HT1080 (cell line): ENCODE measurements at places on chromosomes 1 and 21. TPM values are rescaled to one million over a fixed set of nuclear protein-coding genes. Genes with fewer than 3 reads are reported as not detected.

DNA sequence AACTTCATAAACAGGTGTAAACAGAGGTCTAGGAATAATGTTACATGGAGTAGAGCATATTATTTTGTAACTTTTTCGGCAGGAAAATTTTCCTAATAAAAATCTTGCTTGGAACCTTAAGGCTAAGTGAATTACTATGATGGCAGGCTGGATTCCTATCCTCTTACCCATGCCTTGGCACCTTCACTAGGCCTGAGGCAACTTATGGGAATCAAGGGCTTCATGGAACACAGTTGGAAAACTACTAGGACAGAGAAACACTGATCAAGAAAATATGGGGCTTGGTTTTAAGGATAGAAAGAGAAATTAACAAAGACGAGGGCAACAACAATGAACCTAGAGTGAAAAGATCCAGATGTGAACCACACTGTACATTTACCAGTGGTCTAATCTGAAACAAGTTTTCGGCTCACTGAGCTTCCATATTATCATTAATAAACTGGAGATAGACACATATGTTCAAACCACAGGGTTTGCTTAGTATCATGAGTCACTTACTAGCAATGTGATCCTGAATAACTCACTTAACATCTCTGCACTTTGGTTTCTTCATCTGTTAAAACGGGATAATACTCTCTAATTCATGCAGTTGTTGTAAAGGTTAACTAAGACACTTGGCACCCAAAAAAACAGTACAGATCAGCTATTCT, 68.5 kb downstream of the GPATCH2 start:
- DNase-seq, result peak; percentile 81

DNA sequence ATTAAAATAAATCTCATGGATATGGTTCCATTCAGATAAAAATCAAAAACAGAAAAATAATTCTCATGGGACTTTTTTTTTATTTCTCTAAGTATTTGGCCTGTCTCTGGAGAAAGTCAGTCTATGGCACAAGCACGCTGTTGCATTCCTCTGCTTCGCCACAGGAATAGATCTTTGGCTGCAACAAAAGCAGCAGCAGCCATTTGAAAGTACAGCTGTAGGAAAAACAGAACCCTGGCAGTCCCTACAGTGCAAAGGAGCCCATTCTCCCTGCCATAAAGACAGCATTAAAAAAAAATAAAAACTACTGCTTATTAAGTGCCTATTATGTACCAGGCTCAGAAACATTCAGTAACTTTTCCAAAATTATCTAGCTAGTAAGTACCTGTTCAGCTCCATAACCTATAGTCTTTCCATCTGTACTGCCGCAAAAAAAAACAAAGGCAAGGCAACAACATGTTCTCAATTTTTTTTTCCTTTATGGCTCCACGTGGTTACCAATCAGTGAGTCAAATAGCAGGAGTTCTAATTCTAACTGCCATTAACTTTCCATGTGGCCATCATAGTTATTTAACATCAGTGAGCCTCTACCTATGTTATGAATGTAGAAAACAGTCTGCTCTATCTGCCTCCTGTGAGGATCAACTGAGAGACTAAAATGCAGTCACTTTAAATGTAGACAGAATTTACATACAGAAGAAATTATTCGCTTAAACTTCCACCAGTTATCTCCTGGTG, 22.7 kb downstream of the SLC35D1 start:
- no peak for DNase-seq

GRCh38 chr1:97074771-97075170, 353.2 kb downstream of the PTBP2 start:
- DNase-seq, result peak; percentile 8

- DNase-seq, result no peak
Observed at GRCh38 chr1:163672976-163673758, 351.4 kb downstream of the NUF2 start.

Gene PROX1
- total RNA-seq, result 0.06 TPM in 1 of 2 replicates, not detected in the other
